ENCODE measurements at places on chromosomes 16 and 17.
A peak's percentile ranks its signal among the peaks of the same experiment; 100 is the strongest.

DNA sequence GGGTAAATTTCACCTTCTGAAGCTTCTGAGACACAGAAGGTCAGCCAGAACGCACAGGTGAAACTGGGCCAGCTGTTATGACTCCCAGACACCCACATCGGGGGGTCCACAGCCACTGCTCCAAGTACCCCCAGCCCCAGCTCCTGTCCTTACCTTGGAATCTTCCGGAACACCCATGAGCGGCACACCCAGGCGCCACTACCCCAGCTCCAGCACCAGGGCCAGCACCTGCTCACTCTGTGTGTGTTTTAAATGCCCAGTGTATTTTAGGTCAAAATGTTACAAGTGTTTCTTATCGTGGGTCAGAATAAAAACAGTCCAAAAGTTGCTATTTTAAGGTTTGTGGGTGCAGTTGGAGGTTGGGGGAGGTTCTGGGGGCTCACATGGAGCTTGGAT lies 116.3 kb downstream of the RMI2 start:
- DNase-seq: peak; percentile 36

DNA sequence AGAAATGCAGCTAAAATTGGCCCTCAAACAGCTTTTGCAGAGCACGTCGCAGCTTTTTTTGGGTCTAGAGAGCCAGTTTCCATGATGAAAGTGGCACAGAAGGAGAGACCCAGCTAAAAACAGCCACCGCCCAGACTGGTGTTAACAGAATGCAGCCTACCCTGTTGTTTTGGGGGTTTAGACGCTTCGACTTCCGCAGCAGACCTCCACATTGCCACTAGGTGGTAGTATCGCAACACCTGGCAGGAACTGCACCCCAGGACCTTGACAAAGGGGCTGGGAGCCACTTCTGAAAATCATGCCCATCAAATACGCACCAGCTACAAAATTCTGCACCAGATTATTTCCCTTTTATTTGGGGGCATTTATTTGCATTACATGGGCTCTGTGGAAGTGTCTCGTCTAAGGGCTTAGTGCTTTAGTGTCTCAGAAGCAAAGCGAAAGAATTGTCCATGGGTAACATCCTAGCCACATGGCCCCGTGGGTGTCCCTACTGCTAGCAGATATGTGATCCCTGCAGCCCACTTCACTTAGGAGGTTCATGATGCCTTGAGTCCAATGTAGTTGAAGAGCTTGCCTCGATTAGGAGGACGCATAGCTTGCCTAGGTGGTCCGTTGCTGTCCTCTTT lies 167.1 kb downstream of the HAPSTR1 start:
- DNase-seq: no peak

DNA sequence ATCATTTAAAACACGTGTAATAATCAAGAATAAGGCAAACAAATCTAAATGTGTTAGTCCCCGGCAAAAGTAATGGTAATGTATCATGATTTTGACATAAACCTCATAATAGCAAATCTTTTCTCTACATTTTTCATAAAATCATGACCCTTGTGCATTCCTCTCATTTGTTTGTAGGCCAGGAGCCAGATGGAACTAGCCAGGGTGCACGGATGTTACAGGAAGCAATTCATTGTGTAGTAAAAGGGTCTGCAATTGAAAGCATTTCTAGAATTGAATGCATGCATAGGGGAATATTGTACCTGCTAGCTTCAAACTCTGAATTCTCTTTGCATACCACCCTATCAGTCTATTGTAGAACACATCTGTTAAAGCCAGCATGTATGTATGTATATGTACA lies 66.6 kb downstream of the CNTNAP4 start:
- no peak for DNase-seq

DNA sequence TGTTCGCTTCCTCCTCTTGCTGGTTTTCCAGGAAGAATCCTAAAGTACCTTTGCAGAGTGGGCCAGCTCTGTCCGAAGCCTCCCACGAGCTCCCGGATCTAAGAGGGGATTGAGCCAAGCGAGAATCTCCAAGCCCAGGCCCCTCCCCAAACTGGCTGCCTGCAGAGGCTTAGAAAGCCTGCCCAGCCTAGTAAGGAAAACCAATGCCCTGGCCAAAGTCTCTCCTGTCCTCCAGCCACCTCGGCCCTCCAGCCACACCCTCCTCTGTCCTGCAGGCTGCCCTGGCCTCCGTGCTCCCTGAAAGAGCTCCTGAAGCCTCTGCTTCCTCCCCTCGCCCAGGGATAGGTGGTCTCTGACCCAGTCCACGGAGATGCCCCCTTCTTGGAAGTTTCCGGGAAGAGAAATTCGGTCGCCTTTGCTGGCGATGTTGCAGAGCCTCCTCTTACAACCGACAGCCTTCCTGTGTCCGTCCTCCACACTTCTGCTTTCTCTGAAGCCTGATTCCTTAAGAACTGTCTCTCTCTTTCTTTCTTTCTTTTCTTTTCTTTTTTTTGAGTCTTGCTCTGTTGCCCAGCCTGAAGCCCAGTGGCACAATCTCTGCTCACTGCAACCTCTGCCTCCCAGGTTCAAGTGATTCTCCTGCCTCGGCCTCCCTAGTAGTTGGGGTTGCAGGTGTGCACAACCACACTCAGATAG lies 54.9 kb upstream of the TOB1 start:
- no peak for DNase-seq

- DNase-seq: no peak
These were observed 361.8 kb upstream of the CDH5 start for GRCh38 chr16:66004699-66005098.

DNA sequence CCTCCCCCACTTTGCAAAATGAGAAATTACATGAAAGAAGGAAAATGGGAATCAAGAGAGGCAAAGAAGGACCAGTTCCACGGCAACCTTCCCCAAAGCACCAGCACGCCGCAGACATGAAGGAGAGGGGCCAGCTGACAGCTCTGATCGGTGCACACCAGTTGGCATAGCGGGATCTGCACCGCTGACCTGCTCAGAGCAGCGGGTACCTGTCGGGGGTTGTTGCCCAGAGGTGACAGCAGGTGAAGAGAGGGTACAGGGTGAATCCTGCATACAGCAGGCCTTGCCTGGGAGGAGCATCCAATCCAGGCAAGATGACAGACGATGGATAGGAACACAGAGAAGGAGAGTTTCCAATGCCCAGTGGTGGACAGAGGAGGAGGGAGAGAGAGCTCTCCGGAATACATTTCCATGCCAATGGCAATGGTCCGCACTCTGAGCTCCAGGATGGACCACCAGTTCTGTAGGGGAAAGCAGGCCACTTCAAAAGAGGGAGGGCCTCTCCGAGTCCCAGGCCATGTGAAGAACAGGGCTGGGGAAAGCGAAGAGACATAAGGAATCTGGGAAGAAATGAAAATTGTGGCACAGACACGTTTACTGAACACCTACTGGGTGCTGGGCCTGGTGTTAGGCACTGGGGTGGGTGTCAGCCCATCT lies 24.0 kb downstream of the CEP295NL start:
- DNase-seq: no peak

GRCh38 chr16:4372001-4372577 lies 441 bp downstream of the VASN start:
- no peak for DNase-seq

- DNase-seq: no peak
These were observed 15.5 kb downstream of the HS3ST6 start for GRCh38 chr16:1902547-1903219.

DNA sequence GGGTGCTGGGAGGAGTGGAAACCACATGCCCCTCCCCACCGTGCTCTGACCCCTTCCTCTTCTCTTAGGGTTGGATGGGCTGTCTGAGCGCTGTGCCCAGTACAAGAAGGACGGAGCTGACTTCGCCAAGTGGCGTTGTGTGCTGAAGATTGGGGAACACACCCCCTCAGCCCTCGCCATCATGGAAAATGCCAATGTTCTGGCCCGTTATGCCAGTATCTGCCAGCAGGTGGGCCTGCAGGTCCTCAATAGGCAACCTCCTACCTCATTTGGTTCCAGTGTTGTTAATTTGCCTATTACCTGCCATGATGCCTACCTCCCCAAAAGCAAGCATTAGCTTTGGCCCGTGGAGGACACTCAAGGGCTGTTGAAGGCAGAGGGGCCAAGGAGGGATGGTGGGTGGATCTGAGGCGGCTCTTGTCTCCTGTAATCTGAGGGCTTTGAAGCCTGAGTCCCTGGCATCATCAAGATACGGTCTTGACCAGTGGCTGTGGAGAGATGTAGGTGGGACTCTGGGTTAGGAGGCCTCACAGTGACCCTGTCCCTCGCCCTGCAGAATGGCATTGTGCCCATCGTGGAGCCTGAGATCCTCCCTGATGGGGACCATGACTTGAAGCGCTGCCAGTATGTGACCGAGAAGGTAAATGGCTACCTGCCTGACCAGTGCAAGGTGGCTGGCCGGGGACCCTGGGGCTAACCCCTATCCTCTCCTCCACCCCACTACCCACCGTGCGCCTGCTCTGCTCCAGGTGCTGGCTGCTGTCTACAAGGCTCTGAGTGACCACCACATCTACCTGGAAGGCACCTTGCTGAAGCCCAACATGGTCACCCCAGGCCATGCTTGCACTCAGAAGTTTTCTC lies 3.4 kb downstream of the ALDOA start:
- DNase-seq: no peak

DNA sequence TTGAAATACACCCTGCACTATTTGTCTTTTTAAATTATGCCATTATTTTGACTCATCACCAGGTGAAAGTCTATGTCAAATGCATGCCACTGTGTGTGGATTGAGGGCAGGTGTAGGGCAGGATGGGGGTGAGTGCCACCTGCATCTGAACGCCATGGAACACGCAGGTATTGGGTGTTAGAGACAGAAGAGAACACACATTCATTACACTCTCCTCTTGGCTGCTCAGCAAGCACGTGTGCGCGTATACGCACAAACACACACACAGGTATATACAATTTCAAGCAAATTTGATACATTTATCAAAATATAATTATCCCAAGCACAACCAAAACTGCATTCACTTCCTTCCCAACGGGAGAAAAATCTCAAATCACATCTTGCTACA lies 268.9 kb downstream of the NTN1 start:
- no peak for DNase-seq

DNA sequence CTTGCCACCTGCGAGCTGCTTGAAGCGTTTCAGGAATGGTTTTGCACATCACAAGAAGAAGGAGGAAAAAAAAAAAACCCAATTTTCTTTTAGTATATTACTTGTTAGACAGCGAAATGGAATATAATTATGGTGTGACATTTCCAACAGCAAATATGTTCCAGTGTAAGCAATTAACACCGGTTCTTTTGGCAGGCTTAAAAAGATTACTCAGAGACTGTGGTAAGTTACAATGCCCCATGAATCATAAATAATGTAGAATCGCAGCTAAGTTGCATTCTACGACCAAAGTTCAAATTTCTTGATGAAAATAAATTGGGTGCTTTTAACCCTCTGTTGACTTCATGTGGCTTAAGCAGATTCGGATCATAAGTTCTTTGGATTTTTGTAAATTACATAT lies 245.2 kb downstream of the XYLT1 start:
- DNase-seq: no peak

- peak; percentile 71 for DNase-seq
These were observed 29.4 kb downstream of the CCR7 start for GRCh38 chr17:40535924-40536294.

DNA sequence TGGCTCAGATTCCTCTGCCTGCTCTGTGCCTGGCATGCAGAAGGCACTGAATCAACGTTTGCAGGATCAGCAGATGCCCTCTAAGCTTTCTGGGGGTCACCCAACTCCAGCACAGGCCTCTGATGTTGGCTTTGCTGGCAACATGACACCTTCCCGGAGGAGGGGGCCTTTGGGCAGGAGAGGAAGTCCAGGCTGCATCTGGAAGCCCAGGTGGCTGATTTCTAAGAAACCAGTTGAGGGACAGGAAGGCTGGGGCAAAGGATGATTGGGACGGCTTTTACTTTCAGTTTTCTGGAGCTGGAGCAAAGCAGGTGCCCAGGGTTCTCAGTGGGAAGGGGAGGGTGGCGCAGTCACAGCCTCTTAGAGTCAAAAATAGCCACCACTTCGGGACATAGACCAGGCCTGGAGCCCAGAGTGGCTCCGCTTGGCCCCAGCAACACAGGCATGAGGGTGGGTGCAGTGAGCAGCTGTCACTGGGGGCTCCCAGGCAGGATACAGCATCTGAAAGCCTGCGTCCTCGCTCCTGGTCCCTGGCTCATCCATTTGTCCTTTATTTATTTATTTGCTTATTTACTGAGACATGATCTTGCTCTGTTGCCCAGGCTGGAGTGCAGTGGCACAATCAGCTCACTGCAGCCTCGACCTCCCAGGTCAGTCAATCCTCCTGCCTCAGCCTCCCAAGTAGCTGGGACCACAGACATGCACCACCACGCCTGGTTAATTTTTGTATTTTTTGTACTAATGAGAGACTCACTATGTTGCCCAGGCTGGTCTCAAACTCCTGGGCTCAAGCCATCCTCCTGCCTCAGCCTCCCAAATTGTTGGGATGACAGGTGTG lies 15.1 kb downstream of the SOCS1 start:
- DNase-seq: no peak

- DNase-seq: no peak
These were observed 49.3 kb downstream of the ZNF652 start for GRCh38 chr17:49312722-49313121.

GRCh38 chr17:14921936-14922335 lies 343.2 kb downstream of the PMP22 start:
- DNase-seq: no peak

GRCh38 chr17:27428781-27429505 lies 27.3 kb upstream of the KSR1 start:
- DNase-seq: peak; percentile 51

DNA sequence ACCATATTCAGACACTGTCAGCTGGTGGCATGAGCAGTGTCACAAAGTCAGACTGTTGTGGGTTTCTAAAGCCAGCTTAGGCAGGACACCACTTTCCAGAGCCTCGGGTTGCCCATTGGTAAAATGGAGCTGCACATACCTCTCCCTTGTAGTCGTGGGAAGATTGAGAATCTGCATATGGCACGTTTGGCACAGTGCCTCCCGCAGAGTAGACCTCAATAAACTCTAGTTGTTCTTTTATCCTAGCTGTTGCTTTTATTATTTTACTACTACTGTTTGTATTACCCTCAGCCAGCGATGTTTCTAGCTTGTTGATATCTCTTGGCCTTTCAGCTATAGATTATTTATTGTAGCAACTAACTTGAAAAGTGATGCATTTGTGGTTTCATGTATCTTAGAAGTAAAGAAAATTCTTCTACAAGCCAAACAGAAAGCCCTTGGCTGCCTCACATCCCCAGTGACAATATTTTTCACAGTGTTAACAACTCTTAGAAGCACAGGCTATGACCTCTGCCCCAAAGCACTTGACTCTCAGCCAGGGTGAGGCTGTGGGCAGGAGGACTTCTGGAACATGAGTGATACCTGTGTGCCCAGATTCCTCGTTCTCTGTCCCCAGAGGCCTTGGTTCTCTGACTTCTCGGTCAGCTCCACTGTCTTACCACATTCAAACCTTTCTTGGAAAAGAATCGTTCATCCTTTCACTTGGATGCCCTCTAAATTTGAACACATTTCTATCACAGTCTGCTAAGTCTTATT lies 351.6 kb downstream of the SNX29 start:
- no peak for DNase-seq
